ENCODE measurements at places on chromosomes 4 and X.

DNA sequence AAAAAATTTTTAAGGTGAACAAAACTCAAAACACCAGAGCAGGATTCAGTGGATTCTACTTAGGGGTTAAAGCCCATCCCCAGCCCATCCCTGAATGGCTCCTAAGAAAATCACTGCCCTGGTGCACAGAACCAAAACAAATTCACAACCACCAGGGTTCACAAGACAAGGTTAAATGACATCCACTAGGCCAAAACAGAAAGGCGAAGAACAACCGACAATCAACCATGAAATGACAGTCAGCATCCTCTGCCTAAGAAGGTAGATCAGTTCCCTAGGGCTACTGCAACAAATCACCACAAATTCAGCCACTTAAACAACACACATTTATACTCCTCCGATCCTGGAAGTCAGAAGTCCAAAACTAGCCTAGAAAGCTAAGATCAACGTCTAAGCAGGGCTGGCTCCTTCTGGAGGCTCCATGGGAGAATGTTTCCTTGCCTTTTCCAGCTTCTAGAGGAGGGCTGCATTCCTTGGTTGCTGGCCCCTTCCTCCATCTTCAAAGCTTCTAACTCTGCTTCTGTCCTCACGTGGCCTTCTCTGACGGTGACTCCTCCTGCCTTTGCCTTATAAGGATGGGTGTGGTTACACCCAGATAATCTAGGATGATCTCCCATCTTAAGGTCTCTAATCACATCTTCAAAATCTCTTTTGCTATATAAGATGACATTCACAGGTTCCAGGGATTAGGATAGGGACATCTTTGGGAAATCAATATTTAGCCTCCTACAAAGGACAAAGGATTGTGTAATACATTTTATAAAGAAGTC lies 1.8 kb downstream of the CCNQ start:
- DNase-seq: no peak

GRCh38 chrX:75784680-75785491 lies at the start of gene MAGEE2:
TSS of gene MAGEE2 (minus strand) at chrX:75785254. CDS start at chrX:75785051, 203 bp downstream.
- no peak for DNase-seq

DNA sequence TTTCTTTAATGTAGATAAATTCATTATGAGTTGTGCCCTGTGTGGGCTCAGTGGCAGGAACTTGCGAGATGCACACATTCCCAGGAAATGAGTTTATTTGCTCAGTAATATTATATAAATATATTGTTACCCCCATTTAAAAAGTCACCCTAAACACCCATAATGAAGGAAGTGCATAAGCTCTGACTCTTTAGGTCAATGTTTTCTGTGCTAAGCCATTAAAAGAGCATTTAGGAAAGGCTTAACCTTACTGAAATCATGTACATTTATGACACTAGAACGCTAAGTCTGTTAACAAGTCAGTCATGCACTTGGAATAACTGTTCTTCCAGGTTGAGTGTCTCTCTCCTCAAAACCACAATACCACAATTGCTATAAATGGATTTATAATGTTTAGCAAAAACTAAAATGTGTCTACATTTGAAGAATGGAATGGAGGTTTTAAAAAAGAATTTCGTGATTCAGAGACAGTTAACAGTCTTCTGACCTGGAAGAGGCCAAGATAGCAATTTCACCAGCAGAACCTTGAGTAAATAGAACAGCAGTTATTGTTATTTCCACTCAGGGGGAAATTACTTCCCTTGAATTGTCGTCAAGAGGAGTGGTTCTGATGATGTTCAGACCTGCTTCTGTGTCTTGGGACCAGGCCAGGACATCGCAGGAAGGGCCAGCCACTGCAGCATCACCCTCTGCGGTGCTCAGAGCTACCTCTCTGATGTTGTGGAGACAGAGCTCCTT lies 91.1 kb upstream of the VEGFC start:
- DNase-seq: no peak

GRCh38 chr4:10526429-10527222 lies 69.4 kb upstream of the ZNF518B start:
- peak; percentile 50 for DNase-seq

- DNase-seq: no peak
Measured at GRCh38 chr4:127045861-127046260, 586.9 kb upstream of the INTU start.

DNA sequence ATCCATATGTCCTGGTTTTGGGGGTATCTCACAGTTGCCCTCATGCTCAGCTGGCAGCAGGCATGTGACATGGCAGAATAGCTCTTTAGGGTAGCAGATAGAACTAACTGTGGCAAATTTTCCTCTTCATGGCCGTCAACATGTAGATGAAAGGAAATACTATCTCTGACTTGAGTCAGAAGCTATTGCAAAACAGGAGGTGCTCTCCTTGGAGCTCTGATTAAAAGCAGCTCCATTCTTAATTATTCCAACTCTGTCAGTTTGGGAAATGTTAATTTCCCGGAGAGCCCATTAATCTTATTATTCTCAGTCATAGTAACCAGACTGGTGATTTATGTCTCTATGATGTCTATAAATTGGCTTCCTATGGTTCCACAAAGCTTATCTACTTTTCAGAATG lies 18.2 kb downstream of the IL13RA1 start:
- DNase-seq: no peak

GRCh38 chrX:72079607-72080006 lies 52.1 kb downstream of the RTL5 start:
- no peak for DNase-seq

GRCh38 chr4:56250776-56251175 lies 136.5 kb downstream of the AASDH start:
- DNase-seq: no peak

DNA sequence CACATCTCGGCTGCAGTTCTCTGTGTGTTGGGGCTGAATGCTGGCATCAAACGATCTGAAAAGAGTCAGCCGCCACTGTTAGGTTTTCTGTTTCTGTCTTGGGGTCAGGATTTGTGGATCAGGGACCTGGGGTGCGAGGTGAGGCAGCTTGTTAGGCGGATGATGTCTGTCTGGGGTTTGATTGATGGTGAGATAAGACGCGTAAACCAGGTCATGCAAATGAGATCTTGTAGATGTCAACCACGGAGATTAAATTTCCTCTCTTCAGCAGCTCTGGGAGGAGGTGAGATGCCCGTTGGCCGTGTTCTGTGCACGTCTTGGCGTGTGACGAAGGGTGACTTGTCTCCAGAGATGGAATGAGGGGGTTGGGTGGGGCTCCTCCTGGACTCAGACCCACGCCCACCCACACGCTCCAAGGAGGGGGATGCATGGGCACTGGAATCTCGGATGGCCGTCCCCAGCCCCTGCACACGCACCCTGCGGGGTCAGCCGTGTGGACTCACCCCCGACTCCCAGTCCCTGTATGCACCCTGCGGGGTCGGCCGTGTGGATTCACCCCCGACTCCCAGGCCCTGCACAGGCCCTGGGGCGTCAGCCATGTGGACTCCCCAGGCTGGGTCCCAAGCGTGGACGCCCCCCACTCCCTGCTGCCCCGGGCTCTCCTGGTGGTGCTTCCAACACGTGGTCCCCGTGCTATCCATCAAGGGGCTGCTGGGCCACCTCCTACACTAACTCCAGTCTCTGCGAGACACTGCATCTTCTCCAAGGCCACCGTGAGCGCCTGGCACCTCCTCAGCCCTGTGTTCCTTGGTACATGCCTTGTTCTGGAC lies 16.0 kb upstream of the UVSSA start:
- DNase-seq: no peak

DNA sequence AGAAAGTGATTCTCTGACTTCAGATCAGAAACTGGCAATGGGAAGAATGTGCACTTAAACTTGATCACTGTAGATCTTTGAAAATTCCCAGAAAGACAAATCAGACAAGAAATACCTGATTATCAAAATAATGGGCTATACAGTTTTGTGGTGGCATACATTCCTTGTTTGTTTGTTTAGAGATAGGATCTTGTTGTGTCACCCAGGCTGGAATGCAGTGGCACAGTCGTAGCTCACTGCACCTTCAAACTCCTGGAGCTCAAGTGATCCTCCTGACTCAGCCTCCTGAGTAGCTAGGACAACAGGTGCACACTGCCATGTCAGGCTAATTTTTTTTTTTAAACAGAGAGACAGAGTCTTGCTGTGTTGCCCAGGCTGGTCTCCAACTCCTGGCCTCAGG lies 81.0 kb upstream of the SPRY1 start:
- DNase-seq: no peak

- no peak for DNase-seq
Measured at GRCh38 chrX:136214551-136214950, 36.6 kb downstream of the MAP7D3 start.

DNA sequence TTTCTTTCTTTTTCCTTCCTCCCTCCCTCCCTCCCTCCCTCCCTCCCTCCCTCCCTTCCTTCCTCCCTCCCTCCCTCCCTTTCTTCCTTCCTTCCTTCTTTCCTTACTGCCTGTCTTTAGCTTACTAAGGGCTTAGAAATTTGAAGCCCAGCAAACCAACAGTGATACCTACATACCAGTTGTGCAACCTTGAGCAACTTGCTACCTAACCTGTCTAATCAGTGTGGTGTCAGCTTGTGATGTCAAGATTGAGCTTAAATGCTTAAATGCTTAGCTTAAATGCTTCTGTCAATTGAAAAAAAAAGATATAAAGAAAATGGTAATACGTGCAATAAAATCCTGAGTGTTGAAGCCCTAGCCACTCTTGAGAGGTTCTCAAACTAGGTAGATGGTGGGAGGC lies 728.6 kb downstream of the TRIML1 start:
- DNase-seq: no peak

GRCh38 chrX:124341396-124342132 lies 4.8 kb upstream of the SH2D1A start:
- DNase-seq: no peak

GRCh38 chr4:100590325-100590724 lies 72.5 kb upstream of the EMCN start:
- DNase-seq: no peak

GRCh38 chrX:124421898-124422655 lies 75.7 kb downstream of the SH2D1A start:
- DNase-seq: no peak

- no peak for DNase-seq
Measured at GRCh38 chr4:121881158-121881557, 10.9 kb upstream of the BBS7 start.

- DNase-seq: no peak
Measured at GRCh38 chr4:186617921-186618320, 62.6 kb upstream of the MTNR1A start.

DNA sequence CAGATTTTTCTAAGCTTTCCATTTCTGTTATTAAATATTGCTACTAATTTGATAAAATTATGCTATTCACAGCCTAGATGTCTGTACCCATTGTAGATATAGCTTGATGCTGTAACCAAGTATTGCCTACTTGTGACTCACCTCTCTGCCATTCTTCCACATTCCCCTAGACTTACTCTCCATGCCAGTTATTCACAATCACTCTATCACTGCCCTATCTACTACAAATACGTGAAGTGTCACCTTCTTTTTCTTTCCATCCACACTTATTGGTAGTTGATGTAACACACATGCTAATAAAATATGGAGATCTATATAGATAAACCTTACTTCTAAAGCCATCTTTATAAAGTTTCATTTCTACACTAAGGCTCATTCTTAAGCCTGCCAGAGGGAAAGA lies 179.4 kb upstream of the PACRGL start:
- no peak for DNase-seq
